ENCODE measurements at places on chromosomes 11 and 22.

- no peak for DNase-seq
Measured at GRCh38 chr11:117220999-117221774, 10.7 kb downstream of the PCSK7 start.

DNA sequence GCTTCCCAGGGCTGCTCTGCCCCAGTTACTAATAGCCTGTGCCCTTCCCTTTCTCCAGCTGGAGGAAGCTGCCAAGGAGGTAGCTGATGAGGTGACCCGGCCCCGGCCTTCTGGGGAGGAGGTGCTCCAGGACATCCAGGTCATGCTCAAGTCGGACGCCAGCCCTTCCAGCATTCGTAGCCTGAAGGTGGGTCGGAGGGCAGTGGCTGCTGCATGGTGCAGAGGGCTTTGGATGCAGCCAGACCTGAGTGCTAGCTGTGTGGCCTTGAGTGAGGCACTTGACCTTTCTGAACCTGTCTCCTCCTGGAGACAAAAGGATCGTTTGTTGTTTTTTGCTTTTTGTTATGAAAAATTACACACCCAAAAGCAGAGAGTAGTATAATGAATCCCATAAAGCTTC lies 3.4 kb downstream of the MCM5 start:
- DNase-seq, result no peak

- DNase-seq, result no peak
Measured at GRCh38 chr11:122138744-122139594, 23.0 kb upstream of the BLID start.

DNA sequence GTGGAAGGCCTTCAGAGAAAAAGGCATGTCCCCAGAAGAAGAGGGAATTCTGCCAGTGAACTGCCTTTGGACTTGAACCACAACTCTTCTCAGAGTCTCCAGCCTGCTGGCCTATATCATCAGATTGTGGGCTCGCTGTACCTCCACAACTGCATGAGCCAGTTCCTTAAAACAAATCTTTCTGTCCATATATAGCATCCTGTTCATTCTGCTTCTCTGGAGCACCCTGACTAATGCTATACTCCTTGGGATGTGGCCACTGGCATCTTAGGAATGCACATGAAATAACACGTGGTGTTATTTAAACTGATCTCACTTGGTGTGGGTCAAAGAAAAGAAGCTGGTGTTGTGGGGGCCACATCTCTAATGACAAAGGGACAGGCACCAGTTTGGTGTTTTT lies 58.3 kb upstream of the VSTM5 start:
- DNase-seq, result no peak

- DNase-seq, result no peak
Measured at GRCh38 chr11:92790366-92790765, 179.1 kb upstream of the MTNR1B start.

DNA sequence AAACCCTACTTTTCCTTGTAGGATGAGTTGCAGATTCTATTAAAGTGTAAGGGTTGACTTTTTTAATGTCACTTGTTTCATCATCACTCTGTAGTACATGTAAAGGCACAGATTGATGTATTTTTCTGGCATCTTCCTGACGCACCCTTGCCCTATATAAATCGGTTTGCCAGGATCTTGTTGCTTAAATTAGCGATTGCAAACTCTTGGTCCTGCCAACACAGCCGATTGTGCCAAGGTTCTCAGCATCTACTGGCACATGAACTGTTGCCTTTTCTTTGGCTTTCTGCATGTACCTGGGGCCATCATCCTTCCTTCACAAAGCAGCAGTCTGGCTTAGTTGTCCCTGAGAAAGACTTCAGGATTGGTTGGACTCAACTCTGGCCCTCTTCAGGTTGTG lies 7.5 kb upstream of the LIN7C start:
- no peak for DNase-seq

GRCh38 chr11:44326615-44327475 lies 16.9 kb upstream of the ALX4 start:
- DNase-seq, result no peak

- DNase-seq, result no peak
Measured at GRCh38 chr11:72975778-72976521, 161.7 kb downstream of the ATG16L2 start.

DNA sequence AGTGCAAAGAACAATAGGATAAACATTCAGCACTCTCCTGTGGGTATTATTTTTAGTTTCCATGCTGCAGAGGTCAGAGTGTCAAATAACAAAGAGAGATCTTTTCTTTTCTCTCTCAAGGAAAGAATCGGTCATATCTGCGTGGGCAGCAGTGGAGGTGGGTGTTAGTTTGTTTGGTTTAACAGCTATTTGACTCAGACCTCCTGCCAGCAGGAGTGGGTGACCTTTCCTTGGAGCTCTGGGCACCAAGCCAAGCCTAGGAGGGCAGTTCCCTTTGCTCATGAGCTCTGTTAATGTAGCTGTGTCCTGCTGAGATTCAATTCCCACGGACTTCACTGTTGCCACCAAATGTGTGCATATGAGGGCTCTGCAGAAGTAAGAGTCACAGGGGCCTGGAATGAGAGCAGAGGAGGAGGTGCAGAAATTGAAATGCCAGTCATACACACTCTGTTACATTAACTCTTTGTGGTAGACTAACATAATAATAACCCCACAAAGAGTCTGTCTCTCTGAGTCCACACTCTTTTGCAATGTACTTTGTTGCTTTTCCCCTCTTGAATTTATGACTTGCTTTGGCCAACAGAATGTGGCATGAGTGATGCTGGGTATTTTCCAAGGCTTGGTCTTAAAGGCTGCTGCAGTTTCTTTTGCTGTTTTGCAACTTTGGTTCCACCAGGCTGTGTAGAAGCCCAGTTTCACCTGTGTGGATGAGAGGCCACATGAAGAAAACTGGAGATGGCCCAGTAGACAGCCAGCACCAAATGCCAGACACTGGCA lies 76.0 kb upstream of the GRK3 start:
- no peak for DNase-seq

- DNase-seq, result no peak
Measured at GRCh38 chr11:109184376-109184775, 237.6 kb upstream of the C11orf87 start.

DNA sequence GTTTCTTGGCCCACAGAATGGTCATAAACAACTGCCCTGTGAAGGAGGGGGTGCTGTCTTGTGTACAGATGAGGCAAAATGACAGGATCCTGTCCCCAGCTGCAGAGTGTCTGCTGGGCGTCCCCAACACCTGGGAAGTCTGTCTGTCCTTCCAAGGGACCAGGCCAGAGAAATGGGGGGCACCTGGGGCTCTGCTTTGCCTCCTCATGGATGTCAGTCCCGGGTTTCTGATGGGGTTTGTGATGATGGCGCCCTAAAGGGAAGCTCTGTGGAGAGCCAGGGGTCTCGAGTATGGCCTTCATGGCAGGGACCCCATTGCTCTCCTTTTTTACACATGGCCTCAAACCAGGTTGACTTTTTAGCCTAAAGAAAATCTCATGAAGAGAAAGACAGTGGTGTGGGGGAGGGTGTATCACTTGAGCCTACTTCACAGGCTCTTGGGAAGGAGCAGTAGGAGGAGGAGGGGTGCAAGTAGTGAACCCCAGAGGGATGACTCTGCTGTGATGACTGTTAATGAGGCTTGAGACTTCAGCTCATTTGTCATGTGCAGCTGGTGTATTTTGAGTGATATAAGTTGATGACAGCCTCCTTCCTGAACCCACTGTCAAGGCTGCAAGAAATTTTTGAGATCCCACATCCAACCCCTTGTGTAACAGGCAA lies 40.6 kb upstream of the TUB start:
- no peak for DNase-seq

- DNase-seq, result no peak
Measured at GRCh38 chr11:3007404-3008010, 15.4 kb upstream of the NAP1L4 start.

GRCh38 chr11:22577854-22578253 lies 47.8 kb downstream of the FANCF start:
- DNase-seq, result no peak

GRCh38 chr11:117466966-117467365 lies 139.3 kb downstream of the CEP164 start:
- DNase-seq, result no peak

DNA sequence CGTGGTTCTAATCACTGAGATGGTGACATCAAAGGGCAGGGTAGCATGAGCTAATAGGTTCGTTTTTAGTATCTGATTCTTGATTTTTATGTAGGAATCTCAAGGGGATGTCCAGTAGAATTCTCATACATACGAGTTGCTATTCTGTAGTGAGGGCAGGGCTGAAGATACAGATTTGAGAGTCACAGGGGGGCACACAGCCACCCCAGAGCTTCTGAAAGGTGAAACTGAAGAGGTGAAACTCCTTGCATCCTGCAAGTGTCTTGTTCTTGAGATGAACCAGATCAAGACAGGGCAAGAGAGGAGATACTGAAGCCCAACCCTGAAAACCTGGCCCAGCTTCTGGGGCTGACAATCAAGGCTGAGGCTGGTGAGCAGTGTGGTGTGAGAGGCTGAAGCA lies 35.6 kb upstream of the TMEM123 start:
- no peak for DNase-seq

DNA sequence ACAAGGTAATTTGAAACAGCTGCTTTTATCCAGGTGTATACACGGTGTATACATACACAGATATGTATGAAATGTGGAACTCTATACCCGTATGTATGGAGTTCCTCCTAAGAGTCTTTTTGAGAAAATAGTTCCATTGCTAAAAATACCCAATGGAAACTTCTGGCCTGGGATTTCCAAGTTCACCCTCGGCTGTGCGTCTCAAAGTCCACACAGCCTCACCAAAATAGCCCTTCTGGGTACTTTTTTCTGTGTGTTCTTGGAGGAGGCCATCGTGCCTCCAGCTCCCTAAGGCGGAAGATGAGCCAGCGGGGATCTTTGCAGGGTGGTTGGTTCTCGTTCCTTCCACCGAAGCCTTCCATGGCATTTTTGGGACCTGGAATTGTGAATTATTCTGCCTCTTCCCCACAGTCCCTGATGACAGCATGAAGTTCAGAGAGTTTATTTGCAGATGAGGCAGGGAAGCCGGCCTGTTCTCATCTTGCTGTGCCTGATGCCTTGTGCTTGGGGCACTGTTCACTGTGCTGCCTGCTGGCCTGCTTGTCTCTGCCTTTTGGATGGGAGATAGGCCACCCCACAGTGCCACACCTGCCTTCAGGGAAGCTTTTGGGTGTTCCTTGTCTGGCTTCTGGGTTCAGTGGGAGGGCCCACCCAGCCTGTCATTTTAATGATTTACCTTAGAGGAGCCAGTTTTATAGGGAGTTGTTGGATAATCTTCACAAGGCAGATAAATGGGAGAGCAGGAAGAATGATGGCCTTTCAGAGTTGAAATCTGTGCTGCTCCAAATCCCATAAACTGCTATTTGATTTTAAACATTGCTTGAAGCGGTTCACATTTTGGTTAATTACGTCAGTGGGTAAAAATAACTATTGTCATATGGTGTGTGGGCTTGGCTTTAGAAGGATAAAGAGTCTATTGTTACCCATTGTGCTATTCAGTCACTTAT lies 112.7 kb upstream of the OR4B1 start:
- DNase-seq, result no peak

DNA sequence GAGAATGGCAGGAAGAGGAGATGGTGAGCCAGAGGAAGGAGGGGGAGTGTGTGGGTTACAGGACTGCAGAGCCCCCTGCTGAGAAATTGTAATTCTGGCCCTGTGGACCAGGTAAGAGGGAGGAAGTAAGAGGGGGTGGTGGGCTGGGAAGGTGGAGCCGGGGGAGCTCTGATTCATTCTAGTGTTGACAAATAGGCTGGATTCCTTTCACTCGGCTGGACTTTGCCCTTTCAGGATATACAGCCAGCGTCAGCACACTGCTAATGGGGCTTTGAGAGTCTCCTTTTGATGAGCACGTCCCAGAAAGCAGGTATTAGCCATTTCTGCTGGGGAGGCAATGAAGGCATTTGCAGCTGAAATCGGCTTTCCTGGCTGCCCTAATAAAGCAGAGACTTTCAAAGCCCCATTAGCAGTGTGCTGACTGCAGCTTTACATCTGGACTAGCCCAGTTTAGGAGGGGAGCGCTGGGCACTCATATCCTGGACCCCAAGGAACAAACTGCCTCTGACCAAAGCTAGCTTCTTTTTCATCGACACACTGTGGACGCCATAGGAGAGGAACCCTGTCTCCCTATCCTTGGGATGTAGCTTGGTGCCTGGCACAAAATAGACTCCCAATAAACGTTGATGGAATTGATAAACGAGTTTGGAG lies 44.8 kb upstream of the CADM1 start:
- no peak for DNase-seq

DNA sequence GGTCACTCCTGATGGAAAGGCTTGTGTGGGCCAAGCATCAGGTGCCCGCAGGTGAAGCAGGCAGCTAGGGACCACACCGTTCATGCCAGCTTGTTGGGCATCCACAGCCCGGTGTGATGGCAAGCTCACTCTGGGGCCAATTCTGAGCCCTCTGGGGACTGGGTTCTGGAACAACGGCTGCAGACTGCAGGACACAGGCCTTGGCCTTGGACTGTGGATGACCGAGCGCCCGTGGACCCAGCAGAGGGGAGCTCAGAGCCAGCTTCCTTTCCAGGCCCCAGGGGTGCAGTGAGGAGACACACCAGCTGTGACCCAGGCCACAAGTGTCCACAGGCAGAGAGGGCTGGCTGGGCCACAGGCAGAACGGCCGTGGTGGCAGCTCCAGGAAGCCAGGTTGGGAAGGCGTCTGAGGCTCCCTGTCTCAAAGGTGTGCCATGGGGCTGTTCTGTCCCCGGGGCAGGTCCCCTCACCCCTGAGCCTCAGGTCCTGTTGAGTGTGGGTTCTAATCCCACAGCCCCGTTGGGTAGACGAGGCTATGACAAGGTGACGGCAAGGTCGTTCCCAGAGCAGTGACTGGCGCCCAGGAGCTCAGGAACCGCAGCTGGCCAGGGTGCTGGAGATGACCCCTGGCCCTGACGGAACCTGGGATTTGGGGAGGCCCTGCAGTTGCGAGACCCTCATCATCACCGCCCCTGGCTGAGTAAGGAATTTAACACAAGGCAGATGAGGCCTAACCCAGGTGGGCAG lies 1079.4 kb downstream of the BRD1 start:
- DNase-seq, result no peak

DNA sequence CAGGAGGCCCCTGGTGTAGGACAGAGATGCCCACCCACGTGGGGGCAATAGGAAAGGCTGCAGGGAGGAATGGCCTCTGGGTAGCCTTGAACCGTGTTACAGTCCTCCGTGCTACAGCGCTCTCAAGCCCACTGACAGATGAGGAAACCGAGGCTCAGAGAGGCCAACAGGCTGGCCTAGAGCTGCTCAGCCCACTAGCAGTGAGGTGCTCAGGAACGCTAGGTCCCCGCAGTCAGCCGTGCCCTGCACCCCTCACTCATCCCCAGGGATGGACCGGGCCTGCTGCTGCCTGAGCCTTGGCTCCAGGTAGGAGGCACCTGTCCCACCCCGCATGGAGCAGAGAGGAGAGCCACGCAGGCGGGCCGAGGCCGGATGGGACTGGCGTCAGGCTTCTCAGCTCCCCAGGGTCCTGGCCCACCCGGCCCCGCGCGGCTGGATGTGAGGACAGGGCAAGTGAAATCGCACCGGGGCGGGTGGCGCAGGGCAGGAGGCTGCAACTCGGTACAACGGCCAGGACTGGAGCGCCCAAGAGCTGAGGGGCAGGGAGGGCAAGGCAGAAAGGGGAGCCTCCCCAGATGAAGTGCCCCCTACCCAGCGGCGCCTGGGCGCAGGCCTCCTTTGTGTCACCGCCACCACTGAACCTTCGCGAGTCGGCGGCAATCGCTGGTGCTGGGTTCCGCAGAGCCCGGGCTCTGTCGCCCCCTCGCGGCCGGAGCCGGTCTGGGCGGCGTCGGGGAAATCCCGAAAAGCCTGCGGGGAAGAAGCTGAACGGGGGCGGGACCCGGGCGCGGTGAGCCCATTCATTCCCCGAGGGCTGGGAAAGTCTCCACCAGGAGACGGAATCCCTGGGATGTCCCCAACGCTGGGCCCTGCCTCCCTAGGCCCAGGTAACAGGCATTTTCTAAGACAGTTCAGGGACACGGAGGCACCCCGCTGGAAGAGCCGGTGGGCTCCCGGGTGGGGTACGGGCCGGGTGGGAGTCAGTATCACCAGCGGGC lies 8.4 kb upstream of the SLC2A11 start:
- DNase-seq, result peak; percentile 74

Measured in activated effector memory CD4-positive, alpha-beta T cell treated with Interleukin-2 at 50 U/mL for 16 hours (primary cell).